ENCODE measurements at places on chromosomes 7 and 10. TPM values are rescaled to one million over a fixed set of nuclear protein-coding genes. Genes with fewer than 3 reads are reported as not detected.

PRLHR gene
- polyA plus RNA-seq: not detected

RNF32 gene
- polyA plus RNA-seq: 0.34 TPM

ZNF212 gene
- 3.8 TPM for polyA plus RNA-seq

PDE1C gene
- polyA plus RNA-seq: 0.61 TPM

HOXA10 gene
- 1.6 TPM for polyA plus RNA-seq

DPCD gene
- polyA plus RNA-seq: 43.3 TPM

RASSF4 gene
- polyA plus RNA-seq: 0.23 TPM

PALD1 gene
- 0.72 TPM for polyA plus RNA-seq

ASB4 gene
- polyA plus RNA-seq: not detected

AKR1D1 gene
- not detected for polyA plus RNA-seq

EGFR gene
- polyA plus RNA-seq: 109 TPM

RBAK gene
- polyA plus RNA-seq: 4.2 TPM

WEE2 gene
- polyA plus RNA-seq: not detected

TUBB8 gene
- 0.10 TPM for polyA plus RNA-seq

LAMB1 gene
- 97.9 TPM for polyA plus RNA-seq

ZDHHC6 gene
- 23.4 TPM for polyA plus RNA-seq

VDAC2 gene
- polyA plus RNA-seq: 218 TPM

MRLN gene
- not detected for polyA plus RNA-seq

OPN1SW gene
- not detected for polyA plus RNA-seq

SPAM1 gene
- polyA plus RNA-seq: not detected

Data from keratinocyte (primary cell).